Pancreas (tissue), 10 donors: ENCODE measurements at places on chromosomes 1 and 21.
A peak's percentile ranks its signal among the peaks of the same experiment; 100 is the strongest.

DNA sequence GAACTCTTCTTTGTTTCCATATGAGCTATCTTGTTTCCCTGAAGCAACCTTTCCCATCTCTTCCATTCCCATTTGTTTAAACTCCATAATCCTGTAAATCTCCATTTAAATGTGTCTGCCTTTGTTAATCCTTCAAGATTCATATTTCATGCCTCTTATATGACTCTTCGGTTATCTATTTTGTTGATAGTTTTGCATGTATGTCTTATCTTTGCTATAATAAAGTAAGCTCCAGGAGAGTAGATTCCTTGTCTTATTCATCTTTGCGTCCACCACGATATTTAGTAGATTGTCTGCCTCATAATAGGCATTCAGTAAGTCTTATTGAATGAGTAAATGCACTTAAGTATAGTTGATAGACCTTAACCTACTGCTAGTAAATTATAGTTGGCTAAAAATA lies 18.4 kb downstream of the CLIC4 start:
- DNase-seq, result no peak

DNA sequence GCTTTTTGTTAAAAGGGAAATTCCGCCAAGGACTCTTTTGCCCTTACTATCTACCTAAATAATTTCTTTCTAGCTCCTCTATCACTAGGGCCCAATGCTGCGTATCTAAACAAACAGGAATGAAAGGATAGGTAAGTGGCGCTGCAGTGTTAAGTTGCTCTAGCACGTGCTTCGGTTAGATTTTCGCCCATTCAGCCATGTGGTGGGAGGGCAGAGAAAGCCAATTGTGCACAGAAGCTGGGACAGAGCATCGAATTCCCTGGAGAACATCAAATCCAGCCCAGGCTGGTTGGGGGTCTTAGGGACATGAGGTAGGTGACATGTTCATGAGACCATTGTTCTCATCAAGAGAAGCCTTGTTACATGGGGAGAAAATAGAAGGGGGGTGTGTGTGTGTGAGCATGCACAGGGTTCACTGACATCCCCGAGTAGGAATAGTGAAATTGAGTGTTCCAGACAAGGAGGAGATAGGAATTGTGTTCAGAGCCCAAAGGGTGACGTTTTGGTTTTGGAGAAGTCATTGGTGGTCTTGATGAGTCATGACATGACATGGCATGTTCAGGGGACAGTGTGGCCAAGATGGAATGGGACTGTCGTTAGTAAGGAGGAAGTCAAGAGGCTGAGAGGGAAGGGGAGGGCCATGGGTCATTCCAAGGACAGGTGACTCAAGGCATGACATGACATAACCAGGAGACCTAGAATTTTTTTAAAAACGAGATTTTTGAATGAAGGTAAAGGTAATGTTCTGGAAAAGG lies 107.1 kb downstream of the TLR5 start:
- no peak for DNase-seq

DNA sequence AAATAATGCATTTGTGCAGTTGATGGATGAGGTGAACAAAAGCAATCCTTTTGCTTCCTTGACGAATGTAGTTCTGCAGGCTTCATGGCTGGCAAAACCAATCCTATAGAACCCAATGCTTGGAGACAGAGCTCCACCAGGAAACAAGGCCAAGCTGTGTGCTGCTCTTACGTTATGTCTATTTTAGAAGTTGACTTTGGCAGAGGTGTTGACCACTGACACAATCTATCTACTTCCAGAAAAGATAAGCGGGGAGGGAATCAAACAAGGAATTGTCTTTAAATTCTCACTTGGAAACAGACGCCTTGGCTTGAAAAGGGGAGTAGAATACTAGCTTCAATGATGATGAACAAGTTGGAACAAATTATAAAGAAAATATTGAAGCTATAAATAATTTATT lies 211.2 kb downstream of the SETD4 start:
- DNase-seq, result no peak

DNA sequence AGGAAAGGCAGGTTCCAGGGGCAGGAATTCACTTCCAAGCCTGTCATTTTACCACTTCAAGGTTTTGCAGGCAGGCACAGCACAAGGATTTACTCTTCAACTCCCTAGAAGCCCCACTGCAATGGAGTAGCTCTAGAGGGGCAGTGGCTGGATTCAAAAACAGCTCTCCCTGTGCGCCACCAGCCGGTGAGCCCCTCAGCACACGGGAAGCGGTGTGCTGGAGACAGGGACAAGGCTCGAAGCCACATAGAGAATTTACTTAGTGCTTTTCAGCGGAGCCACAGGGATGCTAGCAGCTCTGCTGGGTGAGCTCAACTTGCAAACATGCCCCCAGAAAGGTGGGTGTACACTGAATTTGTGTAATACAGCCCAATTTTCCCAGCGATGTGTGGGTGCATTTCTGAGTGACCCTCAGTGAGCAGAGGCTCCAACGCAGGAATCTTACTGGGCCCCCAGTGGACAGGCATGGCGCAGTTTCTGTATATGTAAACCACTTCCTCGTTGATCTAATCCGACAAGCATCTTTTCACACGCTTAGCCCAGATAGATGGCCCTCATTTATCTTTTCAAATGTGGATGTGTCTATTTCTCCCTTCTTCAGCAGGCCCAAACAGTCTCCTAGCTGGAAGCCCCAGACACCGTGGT lies 10.9 kb downstream of the VWA5B1 start:
- DNase-seq, result no peak

- no peak for DNase-seq
These were observed 125.2 kb upstream of the DPYD start for GRCh38 chr1:98045767-98046641.

GRCh38 chr1:212503714-212504113 lies 71.0 kb downstream of the NENF start:
- DNase-seq, result no peak

- DNase-seq, result no peak
These were observed 11.4 kb downstream of the SDE2 start for GRCh38 chr1:225987491-225988316.

DNA sequence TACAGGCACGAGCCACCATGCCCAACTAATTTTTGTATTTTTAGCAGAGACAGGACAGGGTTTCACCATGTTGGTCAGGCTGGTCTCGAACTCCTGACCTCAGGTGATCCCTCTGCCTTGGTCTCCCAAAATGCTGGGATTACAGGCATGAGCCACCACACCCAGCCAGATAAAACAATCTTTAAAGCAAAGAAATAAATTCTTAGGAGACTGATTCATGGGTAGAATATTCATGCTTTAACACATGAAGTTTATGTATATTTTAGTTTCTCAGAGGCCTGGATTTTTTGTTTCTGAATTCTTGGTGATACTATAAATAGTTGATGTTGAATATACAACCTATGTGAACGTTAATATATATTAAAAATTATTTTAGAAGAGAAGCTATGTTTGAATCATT lies 127.4 kb upstream of the KIAA1614 start:
- no peak for DNase-seq

DNA sequence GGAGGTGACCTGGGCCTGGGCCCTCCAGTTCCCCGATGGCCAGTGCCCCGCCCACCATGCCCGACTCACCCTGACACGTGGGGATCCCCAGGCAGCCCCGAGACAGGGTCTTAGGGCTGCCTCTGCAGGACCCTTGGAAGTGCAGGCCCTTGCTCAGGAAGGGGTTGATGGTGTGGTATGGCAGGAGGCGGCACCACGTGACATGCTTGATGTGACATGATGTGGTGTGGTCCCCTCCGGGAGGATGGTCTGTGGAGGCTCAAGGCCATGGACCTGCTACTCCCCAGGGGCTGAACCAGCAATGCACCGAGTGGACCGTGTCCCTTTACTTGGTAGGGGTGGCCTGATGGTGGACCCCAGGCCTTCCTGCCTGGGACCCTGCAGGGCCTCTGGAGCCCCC lies 21.9 kb upstream of the PLCH2 start:
- no peak for DNase-seq

- DNase-seq, result peak; percentile 73
These were observed 9.9 kb downstream of the FAM3B start for GRCh38 chr21:41326414-41327080.

DNA sequence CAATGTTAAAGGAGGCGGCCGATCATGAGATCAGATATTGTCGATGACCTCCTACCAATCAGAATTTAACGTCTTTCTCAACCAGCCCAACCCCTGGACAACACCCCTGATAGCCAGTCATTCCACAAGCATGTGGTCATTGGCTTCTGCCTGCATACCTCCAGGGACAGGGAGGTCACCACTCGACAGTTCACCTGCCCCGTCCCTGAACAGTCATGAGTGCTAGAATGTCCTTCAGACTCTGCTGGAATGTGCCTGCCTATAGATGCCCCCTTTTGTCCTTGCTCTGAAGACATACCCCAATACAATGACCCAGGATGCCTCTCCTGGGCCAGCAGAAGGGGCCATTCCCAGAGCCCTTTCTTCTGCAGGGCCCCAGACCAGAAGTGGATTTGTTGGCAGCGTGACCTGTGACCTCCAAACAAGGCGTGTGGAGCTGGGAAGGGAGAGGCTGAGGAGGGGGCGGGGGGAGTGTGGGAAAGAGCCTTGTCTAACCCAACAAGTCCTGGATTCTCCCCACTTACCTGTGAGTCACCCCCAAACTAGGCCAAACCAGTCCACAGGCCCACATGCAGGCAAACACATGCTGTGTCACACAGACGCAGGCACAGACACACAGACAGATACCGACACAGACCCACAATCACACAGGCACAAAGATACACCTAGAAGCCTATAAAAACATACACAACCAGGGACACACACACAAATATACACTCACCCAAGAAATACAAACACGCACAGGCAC lies 2.2 kb downstream of the CRYBG2 start:
- DNase-seq, result no peak

DNA sequence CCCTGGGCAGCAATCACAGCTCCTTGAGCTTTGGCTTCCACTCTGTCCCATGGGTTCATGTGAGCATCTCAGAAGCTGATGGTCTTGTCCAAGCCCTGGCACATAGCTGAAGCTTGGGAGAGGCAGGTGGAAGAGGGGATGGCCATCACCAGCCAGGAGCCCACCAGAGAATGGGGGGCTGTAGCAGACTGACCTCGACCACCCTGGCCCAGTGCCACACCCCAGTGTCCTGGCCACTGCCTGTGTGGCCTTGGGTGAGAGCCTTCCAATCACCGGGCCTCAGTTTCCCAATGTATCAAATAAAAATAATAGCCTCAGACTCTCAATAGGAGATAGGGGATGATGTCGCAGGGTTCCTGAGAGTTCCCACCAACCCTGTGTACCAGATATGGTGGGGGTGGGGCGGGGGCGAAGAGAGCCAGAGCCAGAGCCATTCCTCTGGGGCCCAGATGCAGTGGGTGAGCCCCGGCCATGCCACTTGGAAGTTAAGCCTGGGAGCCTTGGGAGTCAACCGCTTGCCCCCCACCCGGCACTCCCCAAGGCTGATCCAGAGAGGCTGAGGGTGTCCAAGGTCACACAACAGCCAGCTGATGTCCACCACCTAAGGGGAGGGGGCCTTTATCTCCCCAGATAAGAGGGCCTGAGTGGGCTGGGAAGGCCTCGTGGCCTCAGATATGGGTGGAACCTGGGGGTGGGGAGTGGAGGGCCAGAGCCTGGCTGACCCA lies 9.3 kb upstream of the EDN2 start:
- DNase-seq, result no peak
